ENCODE measurements at places on chromosomes 2 and 18. TPM values are rescaled to one million over a fixed set of nuclear protein-coding genes. Genes with fewer than 3 reads are reported as not detected.
A peak's percentile ranks its signal among the peaks of the same experiment; 100 is the strongest.

IL18RAP gene
- total RNA-seq = not detected

IL36G gene
- total RNA-seq = not detected

PIEZO2 gene
- 343 TPM for total RNA-seq

ADGRF3 gene
- 0.13 TPM for total RNA-seq

CCDC141 gene
- 1.5 TPM for total RNA-seq

GRCh38 chr2:134140251-134140661 is 113.6 kb upstream of the MGAT5 start:
- no peak for DNase-seq

- no peak for DNase-seq
These were observed 327.5 kb upstream of the ZNF521 start for GRCh38 chr18:25679491-25679890.

DNA sequence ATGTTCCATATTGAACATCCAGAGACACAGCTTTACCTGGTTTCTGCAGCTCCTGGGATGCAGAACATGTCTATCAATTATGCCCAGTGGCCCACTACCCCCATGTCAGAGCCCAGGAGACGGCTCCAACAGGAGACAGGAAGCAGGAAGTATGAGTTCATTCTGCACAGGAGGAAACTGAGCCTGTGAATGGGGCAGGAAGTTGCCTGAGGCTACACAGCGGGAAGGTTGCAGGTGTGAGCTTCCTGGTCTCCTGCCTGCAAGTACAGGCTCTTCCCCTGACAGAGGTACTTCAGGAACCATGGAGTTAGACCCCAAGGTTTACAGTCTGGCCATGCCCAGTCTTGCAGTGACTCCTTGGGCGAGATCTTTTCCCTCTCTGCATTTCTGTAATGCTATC is 2.8 kb upstream of the BOK start:
- peak; percentile 44 for DNase-seq

DNA sequence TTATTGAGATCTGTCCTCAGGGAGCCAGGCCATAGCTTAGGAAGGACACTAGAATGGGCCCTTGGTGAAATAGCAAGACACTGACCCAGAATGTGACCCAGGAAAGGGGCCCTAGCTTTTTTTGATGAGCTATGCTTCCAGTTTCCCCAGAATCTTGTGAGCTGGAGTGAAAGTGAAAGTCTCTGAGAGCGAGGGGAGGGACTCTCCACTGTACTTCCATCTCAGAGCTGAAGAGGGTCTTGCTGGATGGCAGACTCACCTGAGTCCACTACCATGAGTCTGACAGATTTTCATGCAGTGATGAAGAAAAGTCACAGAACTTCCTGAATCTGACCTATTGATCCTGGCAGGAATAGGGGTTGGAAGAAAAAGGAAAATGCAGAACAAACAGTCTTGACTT is 3.1 kb downstream of the ARHGAP25 start:
- DNase-seq = no peak

DNA sequence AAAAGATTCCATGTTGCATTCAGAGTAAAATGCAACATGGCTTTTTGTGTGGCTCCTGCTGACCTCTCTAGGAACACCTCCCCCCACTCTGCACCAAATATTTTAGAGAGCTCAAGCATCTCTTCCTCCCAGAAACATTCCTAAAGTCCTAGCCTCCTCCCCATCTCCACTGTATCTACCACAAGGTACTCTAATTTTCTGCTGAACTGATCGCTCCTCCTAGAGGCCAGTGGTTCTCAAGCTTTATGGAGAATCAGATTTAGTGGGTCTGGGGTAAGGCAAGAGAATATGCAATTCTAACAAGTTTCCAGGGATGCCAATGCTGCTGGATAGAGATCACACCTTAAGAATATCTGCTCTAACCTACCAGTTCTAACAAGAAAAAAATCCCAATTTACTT is 89.5 kb upstream of the HNRNPA3 start:
- no peak for DNase-seq
